ENCODE measurements at places on chromosomes 5 and 9. TPM values are rescaled to one million over a fixed set of nuclear protein-coding genes. Genes with fewer than 3 reads are reported as not detected.

- H3K36me3 ChIP-seq = no peaks in the 10 kb centered on the region
- no peak overlapping the region for H3K4me3 ChIP-seq
- no peak overlapping the region for H3K27ac ChIP-seq
Measured at GRCh38 chr5:180988016-180988415, 630 bp upstream of the BTNL3 start.

DNA sequence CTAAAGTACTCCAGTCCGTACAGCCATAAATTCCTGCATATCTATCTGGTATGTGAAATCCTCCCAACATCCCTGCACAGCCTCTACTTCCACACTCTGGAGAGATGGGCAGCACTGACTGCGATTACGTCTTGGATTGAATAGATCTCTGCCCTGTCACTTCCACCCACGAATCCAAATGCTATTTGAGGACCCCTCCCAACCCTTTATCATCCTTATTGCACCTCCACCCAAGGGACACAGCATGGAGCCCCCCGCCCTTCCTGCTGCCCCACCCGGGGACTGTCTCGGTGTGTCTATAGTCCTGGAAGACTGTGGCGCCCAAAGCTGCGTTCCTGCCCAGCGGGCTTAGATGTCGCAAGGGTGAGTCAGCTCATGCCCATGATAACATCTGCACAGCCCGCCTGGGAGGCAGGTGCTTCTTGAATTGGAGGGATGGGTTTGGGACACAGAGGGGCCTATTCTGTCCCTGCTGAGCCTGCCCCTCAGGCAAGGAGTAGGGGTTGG lies 105.7 kb upstream of the HAND1 start:
- no peaks in the 10 kb centered on the region for H3K27me3 ChIP-seq
- H3K4me3 ChIP-seq = no peak overlapping the region
- H3K36me3 ChIP-seq = no peaks in the 10 kb centered on the region
- H3K27ac ChIP-seq = no peak overlapping the region
- no peak for DNase-seq
- H3K4me1 ChIP-seq = no peaks in the 10 kb centered on the region

DNA sequence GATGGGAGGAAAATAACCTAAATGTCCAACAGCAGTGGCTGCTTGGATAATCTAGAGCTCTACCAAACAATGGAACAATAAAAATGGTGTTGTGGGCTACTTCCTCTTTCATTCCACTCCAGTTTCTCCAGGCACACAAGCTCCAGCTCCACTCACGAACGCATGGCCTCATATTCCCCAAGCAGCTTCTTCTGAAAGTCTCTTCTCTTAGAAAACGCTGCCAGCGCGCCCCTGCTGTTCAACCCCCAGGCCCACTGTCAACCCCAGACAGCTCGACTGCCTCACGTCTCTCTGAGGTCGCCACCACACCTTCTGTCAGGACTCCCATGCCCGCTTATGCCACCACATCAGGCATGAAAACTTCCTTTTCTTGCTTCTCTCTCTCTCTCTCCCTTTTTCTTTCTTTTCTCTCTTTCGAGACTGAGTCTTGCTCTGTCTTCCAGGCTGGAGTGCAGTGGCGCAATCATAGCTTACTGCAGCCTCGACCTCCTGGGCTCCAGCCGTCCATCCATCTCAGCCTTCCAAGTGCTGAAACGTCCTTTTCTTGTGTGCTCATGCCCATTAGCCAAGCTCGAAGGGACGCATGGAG lies 16.2 kb downstream of the OR2V2 start:
- DNase-seq = no peak
- no peak overlapping the region for H3K4me3 ChIP-seq
- H3K4me1 ChIP-seq = no peaks in the 10 kb centered on the region
- peaks cover 4% of the 10 kb centered on the region for H3K27me3 ChIP-seq
- H3K36me3 ChIP-seq = no peaks in the 10 kb centered on the region

GRCh38 chr5:125232779-125233230 lies 486.4 kb upstream of the ZNF608 start:
- no peaks in the 10 kb centered on the region for H3K27me3 ChIP-seq
- no peak overlapping the region for H3K27ac ChIP-seq
- H3K36me3 ChIP-seq = no peaks in the 10 kb centered on the region
- no peak for DNase-seq

GRCh38 chr9:78325846-78326360 lies 29.0 kb downstream of the PSAT1 start:
- DNase-seq = no peak
- no peak overlapping the region for H3K27ac ChIP-seq
- H3K36me3 ChIP-seq = no peaks in the 10 kb centered on the region
- no peak overlapping the region for H3K4me3 ChIP-seq
- H3K27me3 ChIP-seq = no peaks in the 10 kb centered on the region

Gene NRG2
- total RNA-seq = 2.3 TPM

Gene PDLIM4
- total RNA-seq = 50.6 TPM

Gene EIF4E1B
- not detected for total RNA-seq
